ENCODE measurements at places on chromosomes 5 and 9.

GRCh38 chr5:60668686-60669304 lies 31.2 kb downstream of the DEPDC1B start:
- peak; percentile 26 for DNase-seq

DNA sequence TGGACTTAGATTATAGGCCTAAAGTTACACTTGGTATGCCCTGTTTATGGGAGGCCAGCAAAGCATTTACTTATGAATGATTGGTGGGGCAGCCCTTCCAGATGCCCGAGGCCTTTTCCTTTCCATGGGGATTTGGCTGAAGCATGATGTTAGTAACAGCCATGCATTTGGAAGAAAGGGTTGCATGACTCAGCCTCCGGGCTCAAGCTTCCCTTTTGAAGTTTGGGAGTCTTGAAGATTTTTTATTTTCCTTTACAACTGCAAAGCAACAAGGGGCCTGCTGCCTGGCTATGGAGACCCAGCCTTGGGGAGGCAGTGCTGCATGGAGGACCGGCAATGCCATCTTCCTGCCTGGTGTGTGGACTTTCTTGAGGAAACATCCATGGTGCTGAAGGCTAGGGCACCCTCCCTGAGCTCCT lies 244.7 kb downstream of the ICE1 start:
- no peak for DNase-seq

DNA sequence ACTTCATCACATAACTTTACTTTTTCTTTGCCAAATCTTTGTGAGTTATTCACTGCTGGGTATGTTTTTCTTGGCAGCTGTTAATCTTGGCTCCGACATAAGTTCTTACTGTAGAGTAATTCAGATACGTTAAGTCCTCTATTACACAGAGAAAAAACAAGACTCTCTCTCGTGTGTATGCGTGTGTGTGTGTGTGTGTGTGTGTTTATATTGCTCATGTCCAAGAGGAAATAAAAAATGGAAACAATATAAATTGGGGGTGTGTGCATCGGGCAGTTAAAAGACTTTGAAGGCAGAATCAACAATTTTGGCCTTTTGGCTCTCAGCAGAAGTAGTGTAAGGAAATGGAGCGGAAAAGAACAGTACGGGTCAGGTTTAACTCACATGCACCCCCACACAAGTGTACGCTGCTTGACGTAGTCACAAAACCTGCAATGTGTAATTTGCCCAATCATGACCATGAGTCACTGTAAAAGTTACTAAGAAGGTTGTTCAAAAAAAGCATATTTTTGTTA lies 67.2 kb upstream of the IFNE start:
- DNase-seq, result no peak

- DNase-seq, result no peak
Measured at GRCh38 chr5:169044962-169045361, 256.0 kb downstream of the SLIT3 start.

DNA sequence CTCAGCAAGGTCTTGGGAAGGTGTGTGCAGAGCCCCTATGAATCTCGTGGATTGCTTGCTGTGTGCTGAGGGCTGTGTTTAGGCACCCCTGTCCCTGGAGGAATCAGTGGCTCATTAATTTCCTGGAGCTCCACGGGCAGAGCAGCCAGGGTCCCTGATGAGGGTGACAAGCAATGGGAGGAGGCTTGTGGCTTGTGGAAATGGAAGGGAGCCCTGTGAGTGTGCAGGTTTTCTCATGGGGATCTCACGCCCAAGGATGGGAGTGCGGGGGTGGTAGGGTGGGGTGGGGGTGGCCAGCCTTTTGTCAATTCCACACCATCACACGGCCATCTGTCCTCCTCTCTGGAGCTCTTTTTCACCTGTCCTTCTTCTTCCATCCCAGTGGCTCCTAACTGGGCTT lies 25.3 kb downstream of the PHF2 start:
- DNase-seq, result no peak

DNA sequence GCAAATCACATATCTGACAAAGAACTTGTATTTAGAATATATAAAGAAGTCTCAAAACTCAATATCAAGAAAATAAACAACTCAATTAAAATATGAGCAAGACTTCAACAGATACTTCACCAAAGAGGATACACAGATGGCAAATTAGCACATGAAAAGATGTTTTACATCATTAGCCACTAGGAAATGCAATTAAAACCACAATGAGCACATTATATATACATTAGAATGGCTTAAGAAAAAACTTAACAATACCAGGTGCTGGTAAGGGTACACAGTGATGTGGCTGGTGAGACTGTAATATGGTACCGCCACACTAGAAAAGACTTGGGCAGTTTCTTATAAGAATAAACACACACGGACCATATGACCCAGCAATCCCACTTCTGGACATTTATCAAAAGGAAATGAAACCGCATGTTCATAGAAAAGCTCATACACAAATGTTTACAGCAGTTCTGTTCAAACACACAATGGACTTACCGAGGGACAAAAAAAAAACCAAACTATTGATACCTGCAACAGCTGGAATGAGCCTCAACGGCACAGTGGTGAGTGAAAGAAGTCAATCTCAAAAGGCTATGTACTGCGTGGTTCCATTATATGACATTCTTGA lies 27.6 kb downstream of the SEMA4D start:
- DNase-seq, result no peak

DNA sequence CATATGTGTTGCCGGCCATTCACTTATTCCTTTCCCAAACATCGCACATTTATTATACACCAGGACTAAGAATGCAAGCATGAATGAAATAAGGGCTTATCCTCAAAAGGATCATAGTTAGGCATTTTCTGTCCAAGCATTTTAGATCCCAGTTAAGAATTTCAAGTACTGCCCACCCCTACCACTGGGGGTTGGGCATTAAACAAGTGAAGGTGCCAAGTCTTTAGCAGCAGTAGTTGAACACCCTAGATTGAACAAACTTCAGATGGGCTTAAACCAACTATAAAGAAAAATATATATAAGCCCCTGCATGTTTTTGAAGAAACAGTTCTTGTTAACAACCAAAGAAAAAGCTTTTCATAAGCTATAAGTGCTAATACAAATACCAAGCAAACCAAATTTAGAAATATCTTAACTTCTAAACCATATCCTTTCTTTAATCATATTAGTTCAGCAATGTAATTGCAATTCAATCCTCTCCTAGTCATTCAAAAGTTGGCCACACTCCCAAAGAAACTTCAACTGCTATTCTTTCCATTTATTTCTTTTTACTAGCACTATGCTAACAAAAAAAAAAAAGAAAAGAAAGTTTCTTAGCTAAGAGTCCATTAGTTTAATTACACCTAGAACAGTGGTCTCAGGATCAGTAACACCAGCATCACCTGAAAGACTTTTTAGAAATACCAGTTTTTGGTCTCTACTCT lies 149.8 kb downstream of the MLLT3 start:
- no peak for DNase-seq

Measured in NCI-H2029 (cell line).